Fibroblast of skin of left biceps (primary cell): ENCODE measurements at places on chromosomes 11 and 22.

GRCh38 chr11:48083421-48083820 lies 103.1 kb downstream of the PTPRJ start:
- DNase-seq: no peak

GRCh38 chr11:122977470-122978298 lies 4.0 kb downstream of the BSX start:
- no peak for DNase-seq

GRCh38 chr11:129021295-129021694 lies 78.6 kb upstream of the TP53AIP1 start:
- no peak for DNase-seq

DNA sequence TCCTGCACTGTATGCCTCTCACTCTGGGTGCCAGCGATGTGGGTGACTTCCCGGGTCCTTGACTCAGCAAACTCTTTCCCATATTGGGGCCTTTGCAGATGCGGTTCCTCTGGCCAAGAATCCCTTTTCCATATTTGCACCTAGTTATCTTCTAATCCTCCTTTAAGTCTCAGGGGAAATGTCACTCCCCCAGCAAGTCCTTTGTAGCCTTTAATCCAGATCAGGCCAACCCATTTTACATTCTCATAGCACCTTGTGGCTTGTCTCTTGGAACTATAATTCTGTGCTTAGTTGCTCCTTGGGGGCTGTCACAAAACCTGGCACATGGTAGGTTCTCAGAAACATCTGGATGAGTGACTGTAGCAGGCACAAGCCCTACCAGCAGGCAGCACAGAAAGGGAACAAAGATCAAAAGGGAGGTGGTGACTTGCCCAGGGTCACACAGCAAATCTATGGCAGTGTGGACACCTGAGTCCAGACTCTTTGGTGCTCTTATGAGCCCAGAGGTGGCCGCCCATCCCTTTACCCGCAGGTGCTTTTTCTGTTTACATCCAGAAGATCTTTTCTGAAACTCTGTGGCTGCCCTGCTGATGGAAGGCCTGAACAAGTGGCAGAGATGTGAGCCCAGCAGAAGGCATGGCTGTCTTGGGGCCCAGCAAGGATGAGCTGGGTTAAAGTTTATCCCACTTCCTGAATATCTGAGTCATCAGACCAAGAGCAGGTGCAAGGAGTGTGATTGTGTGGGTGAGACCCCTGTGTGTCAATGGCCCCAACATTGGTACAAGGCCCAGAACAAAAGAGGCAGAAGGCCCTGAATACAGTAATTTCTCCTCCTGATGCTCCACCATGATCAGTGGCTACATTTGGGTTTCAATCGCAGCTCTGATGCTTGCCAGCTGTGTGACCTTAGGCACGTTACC lies 78.6 kb upstream of the GRK3 start:
- no peak for DNase-seq

- DNase-seq: no peak
Measured at GRCh38 chr11:88151709-88152265, 23.5 kb downstream of the RAB38 start.

DNA sequence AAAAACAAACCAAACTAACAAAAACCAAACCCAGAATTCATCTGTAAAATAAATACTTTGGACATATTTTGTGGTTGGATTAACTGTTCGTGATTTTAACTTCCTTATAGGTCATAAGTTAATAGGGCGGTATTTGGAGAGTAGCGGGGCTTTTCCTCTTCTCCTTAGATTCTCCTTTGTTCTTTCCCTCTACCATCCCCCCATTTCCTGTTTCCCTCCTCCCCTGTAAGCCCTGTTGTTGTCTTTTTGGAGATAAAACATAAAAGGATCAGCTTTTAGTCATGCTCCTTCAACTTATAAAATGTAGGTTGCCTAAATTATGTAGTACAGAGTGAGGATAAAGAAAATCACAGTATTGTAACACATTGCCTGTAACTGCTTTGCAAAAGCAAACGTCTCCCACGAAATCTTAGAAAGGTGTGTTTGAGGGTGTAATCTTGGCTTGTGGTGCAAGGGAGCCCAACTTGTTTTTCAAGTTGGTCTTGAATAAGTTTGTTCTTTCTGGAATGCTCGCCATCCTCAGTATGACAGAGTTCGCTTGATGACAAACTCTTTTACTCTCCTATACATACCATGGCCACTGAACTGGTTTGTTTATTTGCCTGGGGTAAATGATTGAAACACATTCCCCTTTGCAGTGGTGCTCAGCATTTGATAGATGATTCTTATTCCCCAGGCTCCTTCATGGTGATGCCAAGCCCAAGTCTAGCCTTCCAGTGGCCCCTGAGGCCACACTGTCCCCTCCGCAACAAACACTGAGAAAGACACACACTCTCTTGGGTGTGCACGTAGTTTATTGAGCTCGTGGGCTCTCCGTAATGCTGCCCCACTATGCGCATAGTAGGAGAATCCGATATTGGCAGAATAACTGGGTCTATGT lies 49.4 kb downstream of the TEAD1 start:
- DNase-seq: no peak

GRCh38 chr11:124937336-124937935 lies 1.6 kb upstream of the HEPACAM start:
- DNase-seq: no peak

- no peak for DNase-seq
Measured at GRCh38 chr11:83392556-83392955, 106.4 kb upstream of the CCDC90B start.

- DNase-seq: no peak
Measured at GRCh38 chr11:67054836-67055523, 1.7 kb upstream of the RHOD start.

DNA sequence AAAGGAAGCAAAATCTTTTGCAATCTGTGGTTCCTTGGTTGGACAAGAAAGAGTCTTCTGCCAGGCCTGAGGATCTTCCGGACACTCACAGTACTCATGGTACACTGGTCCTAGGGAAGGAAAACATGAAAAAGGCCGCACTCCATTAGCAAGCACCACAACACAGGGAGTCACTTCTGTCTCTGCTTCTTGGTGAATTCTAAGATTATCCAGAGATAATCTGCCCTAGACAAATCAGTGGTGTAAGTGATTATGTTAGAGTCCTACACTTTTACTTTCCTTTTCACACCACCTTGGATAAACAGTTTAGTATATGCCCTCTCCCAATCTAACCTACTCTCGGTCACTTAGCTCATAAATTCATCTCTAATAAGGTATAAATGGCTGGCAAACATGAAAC lies 11.9 kb downstream of the POGLUT3 start:
- DNase-seq: no peak

- no peak for DNase-seq
Measured at GRCh38 chr22:30267382-30268302, 991 bp upstream of the OSM start.

- no peak for DNase-seq
Measured at GRCh38 chr11:33734441-33735270, 1.6 kb downstream of the CD59 start.

GRCh38 chr11:42234451-42234951 lies 775.0 kb upstream of the LRRC4C start:
- peak; percentile 62 for DNase-seq

DNA sequence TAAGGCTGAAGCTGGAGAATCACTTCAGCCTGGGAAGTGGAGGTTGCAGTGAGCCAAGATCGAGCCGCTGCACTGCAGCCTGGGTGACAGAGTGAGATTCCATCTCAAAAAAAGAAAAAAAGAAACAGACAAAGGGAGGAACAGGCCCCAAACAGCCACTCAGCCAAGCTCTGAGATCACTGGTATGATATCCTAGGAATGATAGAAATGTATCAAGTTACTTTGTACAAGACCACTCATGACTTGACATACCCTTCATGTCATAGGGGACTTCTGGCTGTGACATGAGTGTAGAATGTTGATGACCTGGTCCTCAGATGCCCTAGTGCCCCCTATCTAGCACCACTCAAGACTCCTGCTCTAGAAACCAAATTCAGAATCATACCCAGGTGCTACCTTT lies 216.5 kb downstream of the NAV2 start:
- DNase-seq: no peak

DNA sequence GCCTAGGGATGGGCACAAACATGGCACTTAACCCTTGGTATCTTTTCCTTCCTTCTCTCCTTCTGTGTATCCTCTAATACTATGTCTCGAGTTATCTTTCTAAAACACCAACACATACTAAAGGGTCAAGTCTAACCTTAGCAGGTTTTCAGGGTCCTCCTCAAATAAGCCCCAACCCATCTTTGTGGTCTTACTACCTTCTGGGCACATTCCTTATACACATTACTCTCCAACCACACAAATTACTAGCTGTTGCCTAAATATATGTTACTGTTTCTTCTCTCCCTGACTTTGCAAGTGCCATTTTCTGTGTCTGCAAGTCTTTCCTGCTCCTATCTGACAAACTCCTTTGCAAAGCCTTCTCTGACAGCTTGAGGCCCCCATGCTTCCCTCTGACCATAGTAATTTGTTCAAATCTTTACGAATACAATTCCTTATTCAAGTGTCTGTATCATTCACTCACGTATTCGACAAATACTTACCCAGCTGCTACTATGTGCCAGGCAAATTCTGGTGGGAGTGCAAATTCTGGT lies 15.8 kb upstream of the NUP160 start:
- DNase-seq: no peak

GRCh38 chr11:70071996-70072395 lies 6.1 kb upstream of the ANO1 start:
- no peak for DNase-seq

DNA sequence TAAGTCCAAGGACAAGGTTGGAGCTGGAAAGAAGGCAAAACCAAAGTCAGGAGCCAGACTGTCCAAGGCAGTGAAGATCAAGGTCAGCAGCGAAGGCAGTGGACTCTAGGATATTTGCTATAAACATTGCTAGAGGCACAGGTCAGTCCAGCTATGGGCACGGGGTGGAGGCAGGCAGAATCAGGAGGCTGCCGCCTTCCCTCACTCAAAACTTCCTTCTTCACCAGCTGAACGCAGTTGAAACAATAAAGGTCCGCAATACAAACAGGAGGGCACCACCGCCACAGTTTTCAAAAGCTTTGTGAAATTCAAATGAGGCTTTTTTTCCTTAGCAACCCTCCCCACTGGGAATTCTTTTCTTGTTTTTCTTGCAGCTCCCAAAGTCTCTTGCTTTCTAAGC lies 372.4 kb downstream of the NXPE2 start:
- no peak for DNase-seq

- no peak for DNase-seq
Measured at GRCh38 chr11:79068356-79068755, 372.5 kb downstream of the TENM4 start.

DNA sequence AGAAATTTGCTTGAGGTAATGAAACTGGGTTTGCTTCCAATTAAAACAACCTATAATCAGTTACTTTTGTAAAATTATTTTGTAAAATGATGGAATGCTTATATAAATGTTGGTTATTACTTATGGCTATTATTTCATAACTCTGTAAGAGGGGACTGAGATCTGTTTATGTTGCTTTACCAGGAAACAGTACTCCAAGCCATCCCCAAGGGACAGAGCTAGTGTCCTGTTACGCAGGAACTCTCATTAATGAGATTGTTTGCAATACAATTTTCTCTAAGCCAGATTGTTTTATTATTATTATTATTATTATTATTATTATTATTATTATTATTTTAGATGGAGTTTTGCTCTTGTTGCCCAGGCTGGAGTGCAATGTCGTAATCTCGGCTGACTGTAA lies 2.3 kb upstream of the NOX4 start:
- no peak for DNase-seq

GRCh38 chr22:37368058-37368457 lies 59.2 kb downstream of the ELFN2 start:
- no peak for DNase-seq

DNA sequence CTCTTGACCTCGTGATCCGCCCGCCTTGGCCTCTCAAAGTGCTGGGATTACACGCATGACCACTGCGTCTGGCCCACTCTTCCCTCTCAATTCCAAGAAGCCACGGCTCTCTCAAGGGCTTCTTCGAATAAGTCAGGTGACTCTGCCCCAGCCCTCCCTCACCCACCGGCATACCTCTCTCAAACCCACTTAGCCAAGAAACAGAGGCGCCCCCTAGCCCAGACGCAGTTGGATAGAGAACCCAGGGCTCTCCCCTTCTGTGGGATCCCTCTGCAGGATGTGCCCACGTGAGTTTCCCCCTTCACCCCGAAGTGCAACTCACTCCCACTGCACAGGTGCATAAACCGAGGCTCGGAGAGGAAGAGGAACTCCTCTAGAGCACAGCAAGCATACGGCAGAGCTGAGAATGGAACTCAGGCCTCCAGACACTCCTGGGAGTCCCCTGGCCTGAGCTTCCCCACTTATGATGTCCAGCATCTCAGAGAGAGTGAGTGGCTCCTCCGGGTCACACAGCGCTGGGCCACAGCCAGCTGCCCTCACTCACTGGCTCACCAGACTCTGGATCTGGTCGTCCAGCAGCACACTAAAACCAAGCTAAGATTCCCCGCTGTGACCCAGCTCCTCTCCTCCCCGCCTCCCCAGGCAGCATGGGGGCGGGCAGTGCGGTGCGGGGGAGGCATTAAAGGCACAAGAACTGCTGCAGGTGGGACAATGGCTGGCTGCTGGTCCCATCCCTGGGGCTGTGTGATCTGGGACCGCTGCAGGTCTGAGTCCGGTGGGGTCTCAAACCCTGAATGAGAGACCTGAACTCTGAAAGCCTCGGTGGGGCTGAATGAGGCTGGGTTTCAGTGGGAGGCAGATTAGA lies 16.8 kb upstream of the RGL4 start:
- DNase-seq: no peak

DNA sequence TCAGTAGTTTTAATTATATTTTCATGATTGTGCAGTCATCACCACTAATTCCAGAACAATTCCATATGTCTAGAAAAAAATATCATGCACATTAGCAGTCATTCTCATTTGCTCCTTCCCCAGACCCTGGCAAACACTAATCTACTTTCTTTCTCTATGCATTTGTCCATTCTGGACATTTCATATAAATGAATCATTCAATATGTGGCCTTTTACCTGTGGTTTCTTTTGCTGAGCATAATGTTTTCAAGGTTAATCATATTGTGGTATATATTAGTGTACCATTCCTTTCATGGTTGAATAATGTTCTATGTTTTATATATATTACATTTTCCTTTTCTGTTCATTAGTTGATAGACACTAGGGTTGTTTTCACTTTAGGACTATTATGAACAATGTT lies 811.1 kb upstream of the RAG2 start:
- DNase-seq: peak; percentile 29

DNA sequence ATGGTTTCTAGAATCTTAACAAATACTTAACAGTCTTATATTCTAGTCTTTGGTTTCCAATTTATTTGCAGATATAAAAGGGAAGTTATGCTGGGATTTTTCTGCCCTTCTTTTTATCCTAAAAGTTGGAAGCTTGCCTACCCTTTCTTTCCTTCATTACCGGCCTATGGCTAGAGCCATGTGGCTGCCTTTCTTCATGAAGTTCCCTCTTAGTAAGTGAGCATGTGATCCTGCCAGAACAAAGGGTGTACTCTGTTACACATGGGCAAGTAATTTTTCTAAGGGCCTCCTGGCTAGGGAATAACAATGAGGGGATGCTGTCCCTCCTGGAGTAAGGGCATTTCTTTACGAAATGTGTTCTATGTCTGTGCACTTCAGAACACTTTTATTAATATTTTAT lies 252.1 kb upstream of the PITPNB start:
- DNase-seq: no peak

GRCh38 chr22:50293441-50294318 lies 13.8 kb downstream of the PLXNB2 start:
- no peak for DNase-seq
